ENCODE measurements at places on chromosomes 6 and 20.
A peak's percentile ranks its signal among the peaks of the same experiment; 100 is the strongest.

DNA sequence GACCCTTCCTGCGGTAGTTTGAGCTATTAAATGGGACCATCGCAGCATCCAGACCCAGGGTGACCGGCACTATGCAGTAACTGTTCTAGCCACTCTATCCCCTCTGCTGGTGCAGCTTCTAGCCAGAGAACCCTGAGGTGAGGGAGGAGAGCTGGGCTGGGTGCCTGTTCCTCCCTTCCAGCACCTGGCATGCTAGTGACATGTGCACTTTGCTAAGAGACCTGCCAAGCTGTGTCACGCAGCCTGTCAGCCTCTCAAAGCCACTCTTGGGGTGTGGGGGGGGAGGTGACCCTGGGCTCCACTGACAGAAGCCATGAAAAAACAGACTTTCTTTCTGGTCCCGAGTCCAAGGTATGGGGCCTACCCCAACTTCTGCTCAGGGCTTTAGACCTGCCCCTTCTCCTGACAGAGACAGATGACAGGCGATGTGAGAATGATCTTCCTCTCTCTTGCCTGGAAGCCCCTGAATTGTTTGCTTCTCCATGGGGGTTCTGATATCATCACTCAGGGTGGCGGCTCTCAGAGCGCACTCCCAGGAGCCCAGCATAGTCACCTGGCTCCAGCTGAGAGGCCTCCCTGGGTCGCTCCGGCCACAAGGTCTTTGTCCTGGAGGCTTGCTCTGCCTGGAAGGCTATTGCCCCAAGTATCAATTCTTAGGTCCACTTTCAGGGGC, 47.2 kb upstream of the MLN start:
- no peak for DNase-seq

GRCh38 chr6:105988321-105988720, 97.8 kb upstream of the PRDM1 start:
- DNase-seq = no peak

DNA sequence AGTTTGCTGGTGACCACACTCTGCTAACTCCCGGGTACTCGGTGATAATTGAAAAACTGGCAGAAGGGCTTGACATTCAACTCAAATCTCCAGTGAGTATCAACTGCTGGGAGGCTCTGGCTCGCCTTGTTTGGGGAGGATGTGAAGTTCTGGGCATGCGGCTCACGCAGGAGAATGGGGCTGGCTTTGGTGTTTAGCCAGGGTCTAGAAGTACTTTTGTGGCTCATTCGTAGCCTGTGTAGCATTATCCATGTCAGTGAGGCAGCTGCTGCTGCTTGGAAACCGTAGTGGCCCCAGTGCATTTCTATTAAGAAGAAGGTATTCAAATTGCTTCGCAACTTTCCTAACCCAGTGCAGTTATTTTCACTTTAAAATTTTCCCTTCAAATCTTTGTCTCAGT, 52.2 kb downstream of the KDM1B start:
- DNase-seq = no peak

DNA sequence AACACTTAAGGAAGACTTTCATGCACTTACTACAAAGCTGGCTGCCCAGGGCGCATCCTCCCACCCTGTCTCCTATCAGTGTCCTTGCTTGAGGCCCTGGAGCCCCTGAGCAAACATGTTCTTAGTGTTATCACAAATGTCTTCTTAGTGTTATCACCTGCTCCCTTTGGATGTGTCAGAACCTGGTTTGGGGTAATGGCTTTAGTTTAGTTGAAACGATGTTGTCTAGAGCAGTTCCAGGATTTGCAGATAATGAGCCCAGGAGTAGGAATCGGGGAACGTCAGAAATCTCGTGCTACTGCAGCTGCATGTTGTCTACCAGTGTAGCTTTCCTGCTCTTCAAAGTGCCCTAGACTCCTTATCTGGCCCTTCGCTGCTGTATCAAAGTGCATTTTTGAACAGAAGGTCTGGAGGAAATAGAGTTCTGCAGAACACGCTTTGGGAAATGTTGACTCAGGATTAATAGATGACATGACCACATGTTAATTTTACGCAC, 69.6 kb downstream of the PHACTR2 start:
- peak; percentile 23 for DNase-seq

DNA sequence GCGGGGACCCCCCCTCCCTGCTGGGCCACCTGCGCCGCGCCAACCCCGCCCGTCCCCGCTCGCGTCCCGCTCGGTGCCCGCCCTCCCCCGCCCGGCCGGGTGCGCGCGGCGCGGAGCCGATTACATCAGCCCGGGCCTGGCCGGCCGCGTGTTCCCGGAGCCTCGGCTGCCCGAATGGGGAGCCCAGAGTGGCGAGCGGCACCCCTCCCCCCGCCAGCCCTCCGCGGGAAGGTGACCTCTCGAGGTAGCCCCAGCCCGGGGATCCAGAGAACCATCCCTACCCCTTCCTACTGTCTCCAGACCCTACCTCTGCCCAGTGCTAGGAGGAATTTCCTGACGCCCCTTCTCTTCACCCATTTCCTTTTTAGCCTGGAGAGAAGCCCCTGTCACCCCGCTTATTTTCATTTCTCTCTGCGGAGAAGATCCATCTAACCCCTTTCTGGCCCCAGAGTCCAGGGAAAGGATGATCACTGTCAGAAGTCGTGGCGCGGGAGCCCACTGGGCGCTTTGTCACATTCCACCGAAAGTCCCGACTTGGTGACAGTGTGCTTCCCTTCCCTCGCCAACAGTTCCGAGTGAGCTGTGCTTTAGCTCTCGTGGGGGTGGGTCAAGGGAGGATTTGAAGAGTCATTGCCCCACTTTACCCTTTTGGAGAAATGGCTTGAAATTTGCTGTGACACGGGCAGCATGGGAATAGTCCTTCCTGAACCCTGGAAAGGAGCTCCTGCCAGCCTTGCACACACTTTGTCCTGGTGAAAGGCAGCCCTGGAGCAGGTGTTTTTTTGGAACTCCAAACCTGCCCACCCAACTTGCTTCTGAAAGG, 2.1 kb downstream of the VEGFA start:
- peak; percentile 81 for DNase-seq

DNA sequence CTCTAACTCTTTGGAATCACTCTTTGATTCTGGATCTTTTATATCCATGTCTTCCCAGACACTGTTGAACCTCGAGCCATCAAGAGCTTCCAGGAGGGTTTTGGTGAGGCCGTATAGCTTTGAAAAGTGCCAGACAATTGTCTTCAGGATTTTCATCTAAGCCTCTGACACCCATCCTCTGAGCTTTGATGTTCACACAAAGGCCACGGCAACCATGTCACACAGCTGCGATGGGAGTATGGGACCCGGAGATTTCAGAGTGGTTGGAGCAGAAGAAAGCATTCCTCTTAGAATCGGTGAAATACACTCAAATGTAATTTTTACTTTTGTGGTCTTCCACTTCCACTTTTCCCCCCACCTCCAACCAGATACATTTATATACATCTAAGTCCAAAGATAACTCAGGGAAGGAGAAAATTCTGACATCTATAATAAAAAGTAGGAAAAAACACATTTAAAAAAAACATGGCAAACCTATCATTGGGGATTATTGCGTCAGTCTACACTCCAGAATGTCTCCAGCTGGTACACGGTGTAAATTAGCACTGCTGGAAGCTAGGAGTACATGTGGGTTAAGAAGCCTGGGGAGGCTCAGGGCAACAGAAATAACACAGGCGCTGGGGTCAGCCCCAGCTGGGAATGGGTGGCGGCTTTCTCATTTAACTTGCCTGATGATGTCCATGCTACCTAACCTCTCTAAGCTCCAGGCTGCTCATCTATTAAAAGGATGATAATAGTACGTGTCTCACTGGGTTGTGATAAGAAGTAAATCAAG, 92.7 kb downstream of the LY86 start:
- DNase-seq = no peak

DNA sequence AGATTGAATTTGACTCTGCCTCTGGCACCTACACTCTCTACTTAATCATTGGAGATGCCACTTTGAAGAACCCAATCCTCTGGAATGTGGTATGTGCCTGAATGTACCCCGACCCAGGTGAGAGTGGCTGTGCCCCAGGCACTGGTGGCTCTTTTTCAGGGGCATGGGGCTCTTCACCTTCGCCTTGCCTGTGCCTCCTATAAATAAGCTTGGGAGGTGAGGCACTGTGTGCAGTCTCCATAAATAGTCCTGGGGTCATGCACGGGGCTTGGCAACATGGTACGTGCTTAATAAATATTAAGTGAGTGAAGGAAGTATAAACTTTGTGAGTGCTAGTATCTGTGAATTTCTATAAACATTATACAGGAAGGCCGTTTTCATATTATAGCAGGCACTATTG, 33.0 kb downstream of the GHRH start:
- DNase-seq = no peak

Data from hematopoietic multipotent progenitor cell treated with erythropoietin and hydrocortisone succinate and interleukin-3 and kit ligand, for 6 days (in vitro differentiated cells).